Psoas muscle (tissue), 8 donors: ENCODE measurements at places on chromosomes 1 and 21. TPM values are rescaled to one million over a fixed set of nuclear protein-coding genes. Genes with fewer than 3 reads are reported as not detected.

GRCh38 chr1:200724064-200724463 is 14.6 kb upstream of the CAMSAP2 start:
- DNase-seq = no peak

MATN1 gene
- 0.07 TPM for polyA plus RNA-seq

DNA sequence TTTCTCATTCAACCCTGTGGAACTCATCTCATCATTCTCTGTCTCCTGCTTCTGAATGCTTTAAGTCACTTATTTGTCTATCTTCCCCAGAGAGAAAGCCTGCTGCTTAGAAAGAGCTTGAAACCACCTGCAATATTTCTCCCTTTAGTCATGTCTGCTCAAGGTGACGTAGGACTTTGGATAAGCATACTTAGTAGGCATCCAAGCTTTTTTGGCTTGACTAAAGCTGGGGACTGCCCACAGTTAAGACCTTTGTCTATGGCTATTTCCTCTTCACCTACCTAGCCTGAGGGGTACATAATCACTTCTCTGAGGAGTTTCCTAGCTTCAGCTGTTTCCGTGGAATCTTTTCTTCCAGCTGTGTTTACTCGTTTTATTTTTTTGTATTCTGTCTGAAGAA is 665.8 kb upstream of the CAMK1G start:
- DNase-seq = no peak

HPCAL4 gene
- 0.29 TPM for polyA plus RNA-seq

- no peak for DNase-seq
These were observed 25.6 kb upstream of the KAZN start for GRCh38 chr1:14572861-14573260.

DNA sequence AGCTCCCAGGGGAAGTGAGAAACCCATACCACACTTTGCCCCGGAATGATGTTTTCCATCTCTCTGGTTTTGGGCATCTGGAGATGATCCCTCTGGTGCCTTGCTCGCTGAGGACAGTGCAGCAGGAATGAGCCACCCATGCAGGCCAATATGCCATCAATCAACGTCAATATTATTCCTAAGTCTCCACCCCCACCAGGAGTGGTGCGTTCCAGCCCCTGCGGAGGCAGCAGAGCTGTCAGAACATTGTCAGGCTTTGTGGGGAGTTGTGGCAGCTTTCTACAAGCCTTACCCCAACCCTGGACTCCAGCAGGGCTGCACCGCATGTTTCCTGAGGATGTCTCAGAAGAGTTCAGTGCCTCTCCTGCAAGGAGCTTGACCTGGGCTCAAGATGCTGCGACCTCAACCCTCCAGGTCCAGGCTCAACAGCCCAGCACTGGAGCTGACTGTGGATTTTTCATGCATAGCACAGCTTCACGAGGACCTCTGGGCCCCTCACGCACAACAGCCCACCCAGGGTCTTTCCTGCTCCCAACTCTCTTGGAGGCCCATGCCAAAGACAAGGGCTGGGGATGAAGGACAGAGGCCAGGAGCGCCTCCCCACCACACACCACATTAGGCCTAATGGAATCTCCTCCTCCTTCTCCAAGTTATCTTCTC is 67.5 kb downstream of the PSMG1 start:
- no peak for DNase-seq

LEFTY2 gene
- polyA plus RNA-seq = 0.03 TPM

GRCh38 chr1:31299365-31299764 is 2.5 kb downstream of the ZCCHC17 start:
- DNase-seq = no peak

SPRR1B gene
- polyA plus RNA-seq = not detected

DNA sequence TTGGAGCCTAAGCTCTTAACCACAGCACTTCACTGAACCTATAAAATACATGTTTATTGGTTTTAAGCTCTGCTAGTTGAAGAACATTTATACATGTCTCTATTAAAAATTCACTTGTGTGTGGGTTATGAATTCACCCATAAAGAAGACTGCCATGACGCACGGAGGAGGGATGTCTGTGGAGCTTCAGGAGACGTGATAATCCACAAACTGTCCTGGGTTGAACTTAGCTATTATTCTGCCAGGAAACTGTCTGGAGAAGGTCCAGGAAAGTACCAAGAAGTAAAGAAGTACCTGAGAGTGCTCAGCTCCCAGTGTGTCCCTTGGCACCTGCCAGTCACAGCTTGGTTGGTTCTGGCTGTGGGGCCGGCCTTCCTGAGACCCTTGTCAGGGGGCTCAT is 56.3 kb downstream of the DDR2 start:
- DNase-seq = no peak

GRCh38 chr1:82044111-82044510 is 243.4 kb downstream of the ADGRL2 start:
- DNase-seq = no peak

- DNase-seq = no peak
These were observed 4.9 kb upstream of the LAD1 start for GRCh38 chr1:201404055-201404454.

NBPF10 gene
- polyA plus RNA-seq = 0.37 TPM

GRCh38 chr1:145982010-145982723 is 14.2 kb downstream of the TXNIP start:
- peak; percentile 50 for DNase-seq

DNA sequence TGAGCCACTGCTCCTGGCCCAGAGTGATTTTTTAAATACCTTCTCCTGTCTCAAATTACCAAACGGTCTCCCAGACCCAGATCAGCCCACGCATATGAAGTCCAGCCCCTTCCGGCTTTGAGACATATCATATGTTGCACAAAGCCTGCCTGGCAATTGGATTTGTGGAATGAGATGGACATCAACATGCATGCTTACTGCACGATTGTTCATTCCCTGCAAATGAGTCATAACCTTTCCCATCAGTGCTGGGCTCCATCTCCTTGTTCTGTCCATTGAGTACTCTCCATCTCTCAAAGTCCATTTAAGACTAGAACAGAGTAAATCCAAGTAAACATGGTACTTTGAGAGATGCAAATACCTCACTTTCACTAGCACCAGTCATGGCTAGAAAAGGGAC is 612.2 kb upstream of the USP24 start:
- no peak for DNase-seq

GRCh38 chr1:11550664-11551283 is 71.8 kb downstream of the DISP3 start:
- DNase-seq = no peak

DNA sequence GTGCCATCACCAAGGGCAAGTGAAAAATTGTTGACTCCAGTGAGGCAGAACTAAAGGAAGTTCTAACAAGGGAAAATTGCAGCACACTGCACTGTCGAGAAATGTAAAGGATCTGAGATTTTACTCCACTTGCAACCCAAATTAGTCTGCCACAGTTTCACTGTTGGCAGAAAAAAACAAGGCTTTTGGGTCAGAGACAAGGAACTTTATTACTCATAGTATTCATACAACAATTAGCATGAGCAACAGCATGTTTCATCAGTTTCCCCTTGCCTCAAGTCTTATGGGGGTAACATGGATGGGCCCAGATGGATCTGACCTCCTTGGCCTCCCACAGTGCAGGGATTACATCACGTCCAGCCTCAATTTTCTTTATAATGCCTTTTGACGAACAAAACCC is 125.3 kb downstream of the LTN1 start:
- DNase-seq = no peak

DNA sequence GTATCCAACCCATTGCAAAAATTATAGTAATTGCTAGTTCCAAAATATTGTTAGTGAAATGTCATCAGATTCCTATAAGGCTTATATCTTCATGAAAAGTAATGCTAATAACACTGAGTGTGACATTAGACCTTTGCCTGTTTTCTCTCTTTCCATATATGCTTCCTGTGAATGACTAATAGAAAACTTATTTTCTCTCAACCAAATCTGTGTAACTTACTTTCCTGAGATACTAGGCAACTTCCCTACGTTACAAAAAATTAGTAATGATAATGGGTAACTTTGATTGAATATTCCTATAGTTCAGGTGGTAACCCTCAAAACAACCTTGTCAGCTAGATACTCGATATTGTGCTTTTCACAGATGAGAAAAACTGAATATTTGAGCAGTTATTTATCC is 124.2 kb upstream of the HNRNPU start:
- DNase-seq = no peak

DNA sequence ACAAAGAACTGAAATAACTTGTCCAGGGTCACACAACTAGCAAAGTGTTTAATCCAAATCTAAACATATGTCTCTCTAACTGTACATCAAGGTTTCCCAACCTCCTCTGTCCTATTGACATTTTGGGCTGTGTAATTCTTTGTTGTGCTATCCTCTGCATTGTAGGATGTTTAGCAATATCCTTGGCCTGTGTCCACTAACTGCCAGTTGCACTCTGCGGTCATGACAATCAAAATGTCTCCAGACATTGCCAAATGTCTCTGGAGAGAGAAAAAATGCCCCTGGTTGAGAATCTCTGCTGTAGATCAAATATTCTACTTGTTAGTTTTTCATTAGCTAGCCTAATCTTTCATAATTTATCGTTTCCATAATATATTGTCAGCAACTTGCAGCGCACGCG is 353.4 kb upstream of the NEGR1 start:
- no peak for DNase-seq

DNA sequence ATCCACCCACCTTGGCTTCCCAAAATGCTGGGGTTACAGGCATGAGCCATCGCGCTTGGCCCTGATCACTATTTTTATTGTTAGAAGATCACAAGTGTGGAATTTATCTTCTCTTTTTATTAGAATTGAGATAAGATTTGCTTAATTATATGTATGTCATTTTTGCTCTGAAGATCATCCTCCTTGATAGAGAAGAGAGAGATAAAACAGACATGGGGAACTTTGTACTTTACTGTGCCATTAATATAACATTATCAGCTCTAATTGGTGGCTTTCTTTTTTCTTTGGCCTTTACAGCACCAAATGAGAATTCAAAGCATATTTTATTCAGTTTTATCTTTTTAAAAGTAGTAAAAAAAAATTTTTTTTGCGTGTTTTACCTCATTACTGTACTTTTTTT is 46.8 kb downstream of the SCP2 start:
- no peak for DNase-seq

GRCh38 chr1:198749279-198749678 is 110.4 kb downstream of the PTPRC start:
- no peak for DNase-seq

- DNase-seq = no peak
These were observed 55.4 kb upstream of the LPGAT1 start for GRCh38 chr1:211885747-211886522.

TRIM67 gene
- not detected for polyA plus RNA-seq

GRCh38 chr1:20399196-20399595 is 86.8 kb downstream of the CAMK2N1 start:
- DNase-seq = no peak

GSTM2 gene
- polyA plus RNA-seq = 35.5 TPM

- DNase-seq = no peak
These were observed 60.6 kb downstream of the MYOM3 start for GRCh38 chr1:24051206-24051945.

CLDN17 gene
- polyA plus RNA-seq = not detected

LCE1A gene
- polyA plus RNA-seq = not detected

KRTAP10-1 gene
- not detected for polyA plus RNA-seq

- no peak for DNase-seq
These were observed 9.1 kb upstream of the PADI2 start for GRCh38 chr1:17128361-17128760.

B3GALT5 gene
- 0.01 TPM for polyA plus RNA-seq

PKLR gene
- polyA plus RNA-seq = not detected

CR1 gene
- polyA plus RNA-seq = 0.08 TPM

DNA sequence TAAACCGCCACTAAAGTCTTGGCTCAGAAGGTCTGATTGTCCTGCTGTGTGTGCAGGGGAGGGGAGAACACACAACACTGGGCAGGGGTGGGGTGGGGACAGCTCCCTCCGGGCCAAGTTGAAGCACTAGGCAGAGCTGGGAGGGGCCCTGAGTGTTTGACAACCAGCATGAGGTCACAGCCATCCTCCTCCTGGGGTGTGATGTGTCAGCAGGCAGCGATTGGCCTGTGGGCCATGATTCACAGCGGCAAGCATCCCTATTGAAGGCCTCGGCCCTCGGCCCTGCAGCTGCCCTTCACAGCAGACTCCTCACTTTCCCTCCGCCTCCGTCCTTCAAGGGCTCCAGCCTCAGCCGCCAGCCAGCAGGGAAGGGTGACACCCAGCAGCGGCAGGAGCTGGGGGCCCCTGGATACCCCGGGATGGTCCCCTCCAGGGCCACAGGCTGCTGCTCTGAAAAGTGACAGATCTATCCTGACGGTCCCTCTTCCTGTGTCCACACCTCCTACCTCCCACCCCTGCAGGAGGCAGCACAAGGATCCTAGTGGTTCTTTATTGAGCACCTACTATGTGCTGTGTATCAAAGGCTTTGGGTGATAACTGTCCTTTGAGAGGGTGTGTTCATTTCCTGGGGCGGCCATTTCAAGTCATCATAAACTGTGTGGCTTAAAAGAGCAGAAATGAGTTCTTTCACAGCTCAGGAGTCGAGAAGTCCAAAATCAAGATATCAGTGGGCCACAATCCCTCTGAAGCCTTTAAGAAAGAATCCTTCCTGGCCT is 66.0 kb upstream of the SLC25A33 start:
- DNase-seq = peak; percentile 85

SRGAP2 gene
- polyA plus RNA-seq = 3.1 TPM
